ENCODE measurements at places on chromosomes 11 and 22. TPM values are rescaled to one million over a fixed set of nuclear protein-coding genes. Genes with fewer than 3 reads are reported as not detected.

DNA sequence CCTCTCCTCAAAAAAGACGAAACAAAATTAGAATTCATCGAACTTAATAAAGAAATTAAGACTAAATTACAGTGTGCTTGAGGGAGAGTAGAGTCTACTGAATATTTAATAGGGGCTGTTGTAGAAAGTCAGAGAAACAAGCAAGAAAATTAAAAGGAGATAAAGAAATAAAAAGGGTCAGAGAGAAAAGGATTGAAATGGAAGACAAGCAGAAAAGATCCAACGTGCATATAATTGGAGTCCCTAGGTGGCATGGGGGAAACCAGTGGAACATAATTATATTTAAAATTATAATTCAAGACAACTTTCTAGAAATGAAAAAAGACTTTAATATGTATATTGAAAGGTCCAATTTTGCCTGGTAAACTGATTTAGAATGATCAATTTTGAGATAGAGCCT lies 74.3 kb downstream of the ACER3 start:
- DNase-seq: no peak

DNA sequence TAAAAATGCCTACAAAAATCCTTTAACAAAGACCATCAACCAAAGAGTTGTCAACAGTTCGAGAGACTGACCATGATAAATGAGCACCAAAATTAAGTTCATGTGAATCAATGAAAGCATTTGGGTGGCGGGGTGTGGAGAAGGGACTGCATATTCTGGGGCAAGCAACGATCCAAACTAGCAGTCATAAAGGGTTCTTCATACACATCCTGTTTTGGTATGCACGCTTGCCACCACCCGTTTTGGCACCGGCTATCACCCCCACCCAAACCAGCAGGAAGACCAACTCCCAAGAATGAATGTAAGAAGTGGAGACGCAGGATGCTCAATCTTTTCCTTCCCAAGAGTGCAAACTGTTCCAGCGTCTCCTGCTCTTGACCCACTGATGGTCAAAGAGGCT lies 80.8 kb downstream of the SGSM3 start:
- DNase-seq: no peak

HIC2 gene
- total RNA-seq: 45.8 TPM

DNA sequence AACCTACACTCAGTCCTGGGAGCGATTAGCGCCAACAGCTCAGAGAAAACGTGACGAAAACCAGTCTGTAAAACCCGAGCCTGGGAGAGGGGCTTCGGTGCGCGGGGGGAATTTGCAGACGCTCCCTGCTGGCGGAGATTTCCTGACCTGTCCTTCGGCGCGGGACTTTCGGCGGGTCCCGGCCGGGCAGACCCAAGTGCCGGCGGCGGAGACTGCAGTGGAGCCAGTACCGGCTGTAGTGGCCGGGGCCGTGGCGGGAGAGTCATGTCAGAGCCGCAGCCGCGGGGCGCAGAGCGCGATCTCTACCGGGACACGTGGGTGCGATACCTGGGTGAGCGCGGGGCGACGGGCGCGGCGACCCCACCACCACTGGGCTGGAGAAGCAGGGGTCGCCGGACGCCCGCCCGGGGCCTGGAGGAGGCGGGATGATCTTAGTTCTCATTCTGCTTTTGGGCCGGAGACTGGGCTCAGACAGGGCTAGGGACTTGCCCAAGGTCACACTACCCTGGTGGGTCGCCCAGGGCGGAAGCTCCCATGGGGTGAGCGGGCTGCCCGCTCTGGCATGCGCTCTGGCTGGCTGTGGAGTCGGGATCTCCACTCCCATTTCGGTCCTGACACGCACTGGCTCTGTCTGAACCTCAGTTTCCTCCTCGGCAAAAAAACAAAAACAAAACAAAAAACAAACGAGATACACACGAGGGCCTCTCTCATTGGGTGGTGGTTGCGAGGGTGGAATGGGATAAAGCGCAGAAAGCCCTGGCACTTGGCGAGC lies at the start of gene MTFP1:
TSS of gene MTFP1 (plus strand) at position 153 of the 772 bp plus-strand sequence. CDS start at position 265, 112 bp downstream.
- DNase-seq: peak; percentile 80

DNAJB7 gene
- total RNA-seq: not detected

DNA sequence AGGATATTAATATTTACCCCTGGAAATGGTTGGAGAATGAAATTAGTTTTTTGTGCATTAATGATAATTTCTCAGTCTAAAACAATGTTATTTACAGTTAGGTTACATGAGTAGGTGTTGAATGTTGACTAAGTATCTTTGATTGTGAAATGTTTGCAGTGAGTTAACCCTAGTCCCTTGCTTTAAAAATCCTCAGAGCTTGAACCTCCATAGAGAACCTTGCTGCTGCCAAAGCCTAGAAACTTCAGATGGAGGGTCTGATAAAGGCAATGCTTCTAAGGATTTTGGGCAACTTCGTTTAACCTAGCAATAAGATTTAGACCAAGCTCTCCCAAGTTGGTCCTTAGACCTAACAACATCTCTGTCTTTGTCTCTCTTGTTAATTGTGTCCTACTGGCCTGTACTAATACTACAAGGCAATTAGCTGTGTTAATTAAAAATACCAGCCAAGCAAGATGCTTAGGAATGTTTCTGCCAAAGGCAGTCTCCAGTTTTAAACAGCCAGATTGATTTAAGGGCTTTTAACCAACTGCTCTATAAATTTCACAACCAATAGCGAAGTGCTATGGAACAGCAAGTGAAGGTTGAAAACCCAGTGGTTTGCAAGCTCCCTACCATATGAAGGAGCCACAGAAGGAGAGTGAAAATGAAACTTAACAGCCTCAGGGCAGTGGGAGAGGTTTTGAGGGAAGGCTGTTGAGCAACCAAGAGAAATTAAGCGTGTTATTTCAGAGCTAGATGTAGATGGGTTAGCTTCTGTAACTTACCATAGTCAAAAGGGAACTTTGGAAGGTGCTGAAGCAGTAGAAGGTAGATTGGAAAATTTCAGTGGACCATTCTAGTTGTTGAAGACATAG lies 295.9 kb upstream of the ANO5 start:
- DNase-seq: no peak

POTEH gene
- total RNA-seq: not detected

GRCh38 chr22:19951346-19951745 lies 9.7 kb upstream of the TXNRD2 start:
- no peak for DNase-seq

- DNase-seq: no peak
Measured at GRCh38 chr22:45818424-45819085, 146.9 kb downstream of the ATXN10 start.

GRCh38 chr22:31639436-31640039 lies 22.5 kb downstream of the PISD start:
- no peak for DNase-seq

DNA sequence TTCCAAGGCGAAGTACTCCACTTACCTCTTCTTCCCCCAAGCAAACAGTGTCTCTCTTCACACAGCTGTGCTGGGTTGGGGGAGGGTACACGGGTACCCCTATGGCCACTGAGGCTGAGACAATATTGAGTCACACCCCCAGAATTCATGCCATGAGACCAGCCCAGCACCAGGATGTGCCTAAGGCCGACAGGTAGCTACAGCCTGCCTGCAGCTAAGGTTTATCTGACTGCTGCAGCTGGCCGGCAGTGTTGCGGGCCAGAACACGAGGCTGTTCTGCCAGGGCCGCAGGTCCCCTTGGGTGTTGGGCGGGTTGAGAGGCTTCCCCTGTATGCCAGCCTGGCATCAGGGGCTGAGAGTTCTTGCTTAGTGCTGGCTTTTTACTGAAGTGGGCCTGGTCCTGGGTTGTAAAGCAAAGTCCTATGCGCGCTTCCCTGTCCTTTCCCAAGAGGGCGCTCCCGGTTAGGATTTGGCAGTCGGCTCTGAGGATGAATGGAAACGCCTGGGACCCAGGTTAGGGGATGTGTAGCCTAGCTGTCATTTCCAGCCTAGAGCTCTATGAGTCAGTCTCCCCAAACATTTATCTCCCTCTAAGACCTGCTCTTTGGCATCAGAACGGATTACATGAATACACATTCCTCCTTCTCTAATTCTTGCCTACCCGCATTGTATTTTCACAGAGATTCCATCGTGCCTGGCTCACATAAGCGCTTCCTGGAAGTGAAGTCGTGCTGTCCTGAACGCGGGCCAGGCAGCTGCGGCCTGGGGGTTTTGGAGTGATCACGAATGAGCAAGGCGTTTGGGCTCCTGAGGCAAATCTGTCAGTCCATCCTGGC lies 7.1 kb downstream of the USP18 start:
- peak; percentile 82 for DNase-seq

Measured in Caco-2 (cell line).